ENCODE measurements at places on chromosomes 6 and 20.

DNA sequence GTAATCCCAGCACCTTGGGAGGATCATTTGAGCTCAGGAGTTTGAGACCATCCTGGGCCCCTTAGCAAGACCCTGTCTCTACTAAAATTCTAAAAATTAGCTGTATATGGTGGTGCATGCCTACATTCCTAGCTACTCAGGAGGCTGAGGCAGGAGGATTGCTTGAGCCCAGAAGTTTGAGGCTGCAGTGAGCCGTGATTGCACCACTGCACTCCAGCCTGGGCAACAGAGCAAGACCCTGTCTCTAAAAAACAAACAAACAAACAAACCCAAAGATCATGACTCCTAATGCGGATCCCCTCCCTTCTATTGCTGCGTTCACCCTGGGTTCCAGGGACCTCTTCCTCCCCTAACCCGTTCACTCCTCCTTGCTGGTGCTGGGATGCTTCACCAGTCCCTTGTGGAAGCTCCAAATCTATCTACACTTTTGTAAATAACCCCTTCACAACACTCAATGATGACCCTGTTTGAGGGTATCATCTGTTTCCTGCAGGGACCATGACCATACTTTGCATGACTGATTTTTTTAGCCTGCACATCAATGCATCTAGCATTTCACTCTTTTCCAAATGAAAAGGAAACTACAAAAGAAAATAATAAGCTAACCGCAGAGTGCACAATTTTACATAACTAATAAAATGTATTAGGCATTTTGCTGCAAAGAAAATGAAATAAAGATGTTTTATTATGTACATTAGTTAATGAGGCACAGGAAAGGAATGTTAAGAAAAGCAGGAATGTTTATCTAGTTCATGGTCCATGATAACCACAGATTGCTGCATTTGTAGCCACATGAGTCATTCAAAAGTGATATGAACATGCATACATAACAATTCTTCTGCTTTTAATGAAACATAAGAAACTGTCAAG, 30.5 kb upstream of the IPCEF1 start:
- DNase-seq: no peak

DNA sequence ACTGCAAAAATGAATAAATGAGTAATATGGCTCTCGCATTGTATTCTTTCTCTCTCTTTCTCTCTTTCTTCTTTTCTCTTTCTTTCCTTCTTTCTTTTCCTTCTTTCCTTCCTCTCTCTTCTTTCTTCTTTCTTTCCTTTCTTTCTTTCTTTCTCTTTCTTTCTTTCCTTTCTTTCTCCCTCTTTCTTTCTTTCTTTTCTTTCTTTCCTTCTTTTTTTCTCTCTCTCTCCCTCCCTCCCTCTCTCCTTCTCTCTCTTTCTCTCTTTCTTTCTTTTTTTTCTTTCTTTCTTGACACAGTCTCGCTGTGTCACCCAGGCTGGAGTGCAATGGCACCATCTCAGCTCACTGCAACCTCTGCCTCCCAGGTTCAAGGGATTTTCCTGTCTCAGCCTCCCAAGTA, 20.3 kb upstream of the ELOVL5 start:
- DNase-seq: no peak

- no peak for DNase-seq
Measured at GRCh38 chr6:16757332-16757731, 3.9 kb downstream of the ATXN1 start.

- DNase-seq: no peak
Measured at GRCh38 chr20:39523405-39523804, 561.3 kb downstream of the DHX35 start.

- no peak for DNase-seq
Measured at GRCh38 chr6:6470123-6470522, 118.4 kb upstream of the LY86 start.

Data from activated CD4-positive, alpha-beta T cell treated with anti-CD3 and anti-CD28 coated beads, Interleukin-2, amount 50 U/mL, for 24 hours (primary cell).